ENCODE measurements at places on chromosomes 7 and 10.

DNA sequence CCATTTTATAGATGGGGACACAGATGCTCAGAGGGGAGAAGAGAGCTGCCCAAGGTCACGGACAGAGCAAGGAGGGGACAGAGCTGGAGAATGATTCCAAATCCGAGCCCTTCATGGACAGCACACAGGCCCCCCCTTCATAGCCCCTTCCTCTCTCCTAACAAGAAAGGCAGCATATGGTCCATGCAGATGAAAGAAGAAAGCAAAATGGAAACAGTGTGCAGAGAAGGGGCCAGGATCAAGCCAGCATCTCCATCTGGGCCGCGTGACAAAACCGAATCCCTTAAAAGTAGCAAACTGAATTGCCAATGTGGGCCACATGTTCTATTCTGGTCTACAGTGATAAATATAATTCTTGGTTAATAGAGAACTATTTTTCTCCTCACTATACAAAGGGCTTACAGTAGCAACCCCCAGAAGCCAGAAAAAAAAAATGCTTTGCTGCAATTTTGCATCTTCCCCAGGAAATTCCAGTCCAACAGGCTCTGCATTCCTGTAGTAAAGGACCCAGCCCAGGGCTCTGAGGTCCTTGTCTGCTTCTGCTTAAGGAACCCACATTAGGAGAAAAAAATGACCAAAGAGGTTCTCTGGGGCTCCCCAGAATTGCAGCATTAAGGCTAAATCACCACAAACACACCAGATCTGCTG, 7.8 kb downstream of the CPXM2 start:
- DNase-seq, result no peak

- DNase-seq, result no peak
These were observed 38.8 kb downstream of the AKR1B15 start for GRCh38 chr7:134587750-134588149.

DNA sequence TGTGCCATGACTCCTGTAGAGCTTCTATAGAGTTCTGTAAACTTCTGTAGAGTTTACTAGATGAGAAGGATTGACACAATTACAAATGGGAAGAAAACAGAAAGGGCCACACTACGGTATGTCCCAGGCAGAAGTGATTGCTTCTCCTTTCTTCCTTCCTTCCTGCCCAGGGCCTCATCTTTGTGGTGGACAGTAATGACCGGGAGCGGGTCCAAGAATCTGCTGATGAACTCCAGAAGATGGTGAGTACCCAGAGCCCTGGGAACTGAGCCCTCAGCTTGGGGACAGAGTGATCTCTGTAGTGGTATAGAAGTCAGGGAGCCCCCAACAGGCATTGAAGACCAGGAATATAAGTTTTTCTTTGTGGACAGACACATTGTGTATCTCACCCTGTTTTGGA, 1.7 kb downstream of the ARF5 start:
- no peak for DNase-seq

- no peak for DNase-seq
These were observed 275.5 kb downstream of the ZWINT start for GRCh38 chr10:56085406-56086122.

- DNase-seq, result no peak
These were observed 51.0 kb downstream of the CDH23 start for GRCh38 chr10:71447676-71448075.

GRCh38 chr10:485776-486175, 203.7 kb downstream of the DIP2C start:
- DNase-seq, result no peak

DNA sequence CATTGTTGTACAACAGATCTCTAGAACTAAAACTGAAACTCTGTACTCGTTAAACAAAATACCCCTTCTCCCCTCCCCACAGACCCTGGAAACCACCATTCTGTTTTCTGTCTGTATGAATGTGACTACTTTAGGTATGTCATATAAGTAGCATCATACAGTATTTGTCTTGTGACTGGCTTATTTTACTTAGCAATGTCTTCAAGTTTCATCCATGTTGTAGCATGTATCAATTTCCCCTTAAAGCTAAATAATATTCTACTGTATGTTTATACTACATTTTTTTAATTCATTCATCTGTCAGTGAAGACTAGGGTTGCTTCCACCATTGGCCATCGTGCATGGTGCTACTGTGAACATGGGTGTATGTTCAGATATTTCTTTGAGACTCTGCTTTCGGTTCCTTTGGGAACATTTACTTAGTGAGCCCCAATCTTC, 71.2 kb upstream of the RPA3 start:
- DNase-seq, result no peak

- DNase-seq, result no peak
These were observed 63.4 kb downstream of the SYPL1 start for GRCh38 chr7:106048706-106049020.

DNA sequence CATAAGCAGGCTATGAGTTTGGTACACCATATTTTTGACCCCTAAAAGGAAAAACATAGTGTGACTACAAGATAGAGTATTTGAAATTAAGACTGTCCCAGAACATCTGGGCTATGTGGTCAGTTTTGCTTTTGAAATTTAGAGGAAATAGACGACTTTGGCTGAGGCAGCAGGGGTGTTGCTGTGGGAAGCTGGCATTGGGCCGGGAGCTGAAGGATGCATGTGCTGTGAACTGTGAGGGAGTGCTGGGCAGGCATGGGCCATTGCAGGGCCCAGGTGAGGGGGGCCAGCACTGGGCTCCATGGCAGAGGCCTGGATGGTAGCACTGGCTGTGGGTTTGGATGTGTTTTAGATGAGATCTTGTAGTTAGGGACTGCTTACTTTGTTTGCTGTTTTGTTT, 168.3 kb downstream of the BMPER start:
- DNase-seq, result no peak

DNA sequence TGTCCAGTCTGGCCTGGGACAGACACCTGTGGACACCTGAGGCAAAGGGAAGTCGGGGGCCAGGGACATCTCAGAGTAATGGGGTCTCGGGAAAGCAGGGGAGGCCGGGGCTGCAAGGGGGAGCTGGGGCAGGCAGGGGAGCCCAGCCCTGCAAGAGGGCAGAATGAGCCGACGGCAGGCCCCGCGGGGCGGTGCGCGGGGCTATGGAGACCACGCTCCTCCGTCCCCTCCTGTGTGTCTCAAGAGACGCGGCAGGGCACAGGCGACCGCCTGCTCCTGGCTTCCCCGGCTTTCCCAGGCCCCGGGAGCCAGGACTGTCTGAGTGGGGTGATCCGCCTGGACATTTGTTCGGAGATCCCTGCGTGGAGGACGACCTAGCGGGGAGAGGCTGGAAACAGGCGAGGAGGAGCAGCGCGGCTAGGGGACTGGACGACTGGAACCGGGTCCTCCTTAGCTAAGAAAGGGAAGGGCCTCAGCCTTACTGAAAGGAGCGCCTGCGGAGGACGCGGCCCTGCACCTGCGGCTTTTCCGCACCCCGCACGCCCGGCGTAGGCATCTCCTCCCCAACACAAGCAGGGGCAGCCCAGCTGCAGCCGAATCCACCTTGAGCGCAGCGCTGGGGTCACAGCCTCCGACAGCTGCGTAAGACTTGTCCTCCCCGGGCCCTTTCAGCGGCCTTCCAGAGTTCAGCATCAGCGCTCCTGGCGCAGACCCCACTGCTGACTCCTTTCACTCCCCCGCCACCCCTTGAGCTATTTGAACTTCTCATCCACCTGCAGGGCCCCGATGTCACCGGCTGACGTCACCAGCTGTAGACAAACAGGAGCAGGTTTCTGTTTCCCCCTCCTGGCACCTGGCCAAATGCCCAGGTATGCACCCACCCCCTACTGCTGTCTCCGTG, 176.4 kb downstream of the ZNF248 start:
- no peak for DNase-seq

GRCh38 chr7:95539426-95539825, 53.7 kb downstream of the ASB4 start:
- DNase-seq, result no peak

GRCh38 chr7:105743351-105744090, 132.9 kb downstream of the ATXN7L1 start:
- no peak for DNase-seq

DNA sequence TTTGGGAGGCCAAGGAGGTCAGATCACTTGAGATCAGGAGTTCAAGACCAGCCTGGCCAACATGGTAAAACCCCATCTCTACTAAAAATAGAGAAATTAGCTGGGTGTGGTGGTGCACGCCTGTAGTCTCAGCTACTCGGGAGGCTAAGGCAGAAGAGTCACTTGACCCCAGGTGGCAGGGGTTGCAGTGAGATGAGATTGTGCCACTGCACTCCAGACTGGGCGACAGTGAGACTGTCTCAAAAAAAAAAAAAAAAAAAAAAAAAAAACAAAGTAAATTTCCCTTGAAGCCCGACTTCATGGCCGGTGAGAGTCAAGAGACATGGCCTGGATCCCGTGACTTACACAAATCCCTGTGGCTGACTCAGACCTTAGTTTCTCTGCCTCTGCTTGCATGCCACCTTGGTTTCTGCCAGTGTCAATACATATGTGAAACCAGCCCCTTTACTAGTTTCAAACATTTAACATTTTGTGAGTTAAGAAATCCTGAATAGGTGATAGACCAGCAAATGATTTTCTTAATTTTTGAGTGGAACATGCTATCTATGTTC, 62.8 kb downstream of the ZEB1 start:
- no peak for DNase-seq

GRCh38 chr7:66790196-66790595, 49.7 kb downstream of the RABGEF1 start:
- no peak for DNase-seq

DNA sequence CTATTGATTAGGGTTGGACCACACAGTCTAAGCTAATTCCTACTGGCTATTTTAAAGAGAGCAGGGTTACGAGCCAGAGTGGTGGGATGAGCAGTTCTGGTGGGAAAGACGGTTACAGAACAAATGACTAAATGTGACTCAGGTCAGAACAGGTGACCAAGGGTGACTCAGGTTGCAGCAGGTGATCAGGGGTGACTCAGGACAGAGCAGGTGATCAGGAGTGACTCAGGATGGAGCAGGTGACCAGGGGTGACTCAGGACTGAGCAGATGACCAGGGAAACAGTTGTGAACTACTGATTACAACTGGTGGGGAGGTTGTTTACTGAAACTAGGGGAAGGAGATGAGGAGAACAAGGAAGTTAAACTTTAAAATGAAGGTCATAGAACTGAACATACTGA, 366.3 kb downstream of the ABCA13 start:
- DNase-seq, result no peak

DNA sequence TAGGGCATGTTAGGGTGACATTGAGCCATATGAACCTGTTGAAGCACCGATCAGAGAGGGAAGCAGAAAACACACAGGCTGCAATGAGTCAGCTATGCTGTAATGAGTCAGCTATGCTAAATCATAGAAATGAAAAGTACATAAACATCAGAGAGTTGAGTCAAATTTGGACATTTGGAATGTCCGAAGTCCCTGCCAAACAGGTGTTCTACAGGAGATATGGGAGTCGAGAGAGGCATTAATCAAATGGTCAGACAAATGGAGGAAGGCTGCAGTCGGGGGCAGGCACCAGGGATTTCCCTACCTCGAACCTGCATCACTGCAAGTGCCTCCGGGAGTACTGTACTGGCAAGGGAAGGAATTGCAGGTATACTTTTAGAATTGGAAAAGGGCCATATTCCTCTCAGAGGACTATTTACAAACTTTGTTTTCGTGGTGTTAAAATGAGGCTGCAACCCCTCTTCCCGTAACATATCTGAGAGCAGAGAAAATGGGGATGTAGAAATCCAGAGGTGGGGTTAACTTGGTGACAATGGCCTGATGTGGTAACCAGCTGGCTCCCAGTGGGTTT, 8.8 kb upstream of the ZC3HAV1 start:
- DNase-seq, result peak; percentile 91

GRCh38 chr7:8205031-8205387, 57.0 kb downstream of the ICA1 start:
- DNase-seq, result no peak

GRCh38 chr7:111647881-111648280, 85.6 kb upstream of the IMMP2L start:
- no peak for DNase-seq

DNA sequence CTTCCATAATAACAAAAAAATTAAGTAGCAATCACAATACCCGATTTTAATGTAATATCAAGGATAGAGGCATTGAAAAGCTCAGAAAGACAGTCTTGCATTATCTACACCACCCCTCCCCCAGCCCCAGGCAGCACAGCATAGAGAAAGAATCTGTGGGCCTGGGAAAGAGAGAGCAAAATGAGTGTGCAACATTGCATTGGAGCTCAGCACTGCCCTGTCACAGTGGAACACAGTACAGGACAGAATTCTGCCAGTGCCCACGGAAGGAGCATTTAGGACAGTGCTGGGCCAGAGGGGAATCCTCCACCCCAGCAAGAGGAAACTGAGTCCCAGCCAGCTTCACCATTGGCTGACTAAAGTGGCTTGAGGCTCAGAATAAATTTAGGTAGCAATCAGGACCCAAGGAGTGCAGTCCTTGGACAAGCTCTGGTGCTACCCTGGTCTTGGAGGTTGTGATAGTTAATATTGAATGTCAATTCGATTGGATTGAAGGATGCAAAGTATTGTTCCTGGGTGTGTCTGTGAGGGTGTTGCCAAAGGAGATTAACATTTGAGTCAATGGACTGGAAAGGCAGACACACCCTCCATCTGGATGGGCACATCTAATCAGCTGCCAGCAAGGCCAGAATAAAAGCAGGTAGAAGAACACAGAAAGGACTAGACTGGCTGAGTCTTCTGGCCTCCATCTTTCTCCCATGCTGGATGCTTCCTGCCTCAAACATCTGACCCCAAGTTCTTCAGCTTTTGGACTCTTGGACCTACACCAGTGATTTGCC, 234.4 kb downstream of the ANK3 start:
- DNase-seq, result no peak

DNA sequence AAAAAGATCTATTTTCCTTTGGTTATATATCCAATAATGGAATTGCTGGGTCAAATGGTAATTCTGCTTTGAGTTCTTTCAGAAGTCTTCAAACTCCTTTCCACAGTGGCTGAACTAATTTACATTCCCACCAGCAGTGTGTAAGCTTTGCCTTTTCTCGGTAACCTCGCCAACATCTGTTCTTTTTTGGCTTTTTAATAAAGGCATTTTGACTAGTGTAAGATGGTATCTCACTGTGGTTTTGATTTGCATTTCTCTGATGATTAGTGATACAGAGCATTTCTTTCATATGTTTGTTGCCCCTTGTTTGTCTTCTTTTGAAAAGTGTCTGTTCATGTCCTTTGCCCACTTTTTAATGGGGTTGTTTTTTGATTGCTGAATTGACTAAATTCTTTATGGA, 285.0 kb downstream of the MALRD1 start:
- no peak for DNase-seq

DNA sequence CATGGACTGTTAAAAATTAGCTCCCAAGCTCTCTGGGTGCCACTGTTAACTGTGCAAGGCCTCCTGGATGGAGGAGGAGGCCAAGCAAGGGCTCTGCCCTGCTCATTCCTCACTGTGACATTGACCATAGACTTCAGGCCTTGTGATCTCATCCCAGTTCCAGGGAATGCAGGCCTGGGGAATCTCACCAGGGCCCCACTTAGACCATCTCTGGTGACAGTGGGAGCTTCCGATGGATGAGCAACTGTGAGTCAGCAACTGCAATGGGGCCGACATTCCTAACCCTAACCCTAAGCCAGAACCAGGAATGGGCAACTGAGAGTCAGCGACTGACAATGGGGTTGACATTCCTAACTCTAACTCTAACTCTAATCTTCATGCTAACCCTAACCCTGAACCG, 50.4 kb upstream of the MSMB start:
- no peak for DNase-seq

- DNase-seq, result no peak
These were observed 35.6 kb upstream of the PPP1R17 start for GRCh38 chr7:31651234-31652062.

Measured in hematopoietic multipotent progenitor cell treated with erythropoietin and hydrocortisone succinate and interleukin-3 and kit ligand, for 17 days (in vitro differentiated cells).